ENCODE measurements at places on chromosomes 7 and 10.

DNA sequence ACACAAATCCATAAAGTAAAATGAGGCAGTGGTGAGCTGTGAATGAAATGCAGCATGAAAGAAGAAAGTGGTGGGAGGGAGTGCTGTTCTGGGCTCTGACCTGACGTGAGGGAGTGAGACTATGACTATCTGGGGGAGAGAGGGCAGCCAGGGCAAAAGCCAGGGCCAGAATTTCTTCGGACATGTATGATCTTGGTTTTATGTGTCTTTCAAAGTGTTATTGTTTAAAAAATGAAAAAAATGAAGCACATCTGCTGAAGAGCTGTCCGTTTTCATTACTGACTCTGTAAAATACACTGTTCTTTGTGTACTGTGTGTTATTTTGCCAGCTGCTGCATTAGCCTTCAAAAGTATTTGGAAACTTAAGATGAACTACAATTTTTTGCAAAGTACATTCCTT lies 70.2 kb upstream of the KLF14 start:
- no peak for DNase-seq

DNA sequence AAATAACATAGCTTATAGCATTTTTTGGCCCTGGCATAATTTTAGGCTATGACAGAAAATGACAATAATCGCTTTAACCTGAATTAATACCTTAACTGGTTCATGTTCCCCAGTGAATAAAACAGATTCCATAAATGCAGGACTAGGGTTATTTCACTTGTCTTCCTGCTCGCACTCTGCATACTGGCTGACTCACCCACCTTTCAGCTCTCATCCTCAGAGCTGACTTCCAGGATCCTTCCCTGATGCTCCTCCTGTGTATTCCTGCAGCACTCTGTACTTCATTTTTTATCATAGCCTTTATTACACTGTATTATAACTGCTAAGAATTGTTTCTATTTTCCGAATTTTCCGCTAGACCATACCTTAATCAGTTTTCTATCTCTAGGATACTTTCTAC lies 123.7 kb downstream of the AVL9 start:
- DNase-seq, result no peak

- no peak for DNase-seq
These were observed 481.6 kb downstream of the SH2D4B start for GRCh38 chr10:81019029-81019890.

DNA sequence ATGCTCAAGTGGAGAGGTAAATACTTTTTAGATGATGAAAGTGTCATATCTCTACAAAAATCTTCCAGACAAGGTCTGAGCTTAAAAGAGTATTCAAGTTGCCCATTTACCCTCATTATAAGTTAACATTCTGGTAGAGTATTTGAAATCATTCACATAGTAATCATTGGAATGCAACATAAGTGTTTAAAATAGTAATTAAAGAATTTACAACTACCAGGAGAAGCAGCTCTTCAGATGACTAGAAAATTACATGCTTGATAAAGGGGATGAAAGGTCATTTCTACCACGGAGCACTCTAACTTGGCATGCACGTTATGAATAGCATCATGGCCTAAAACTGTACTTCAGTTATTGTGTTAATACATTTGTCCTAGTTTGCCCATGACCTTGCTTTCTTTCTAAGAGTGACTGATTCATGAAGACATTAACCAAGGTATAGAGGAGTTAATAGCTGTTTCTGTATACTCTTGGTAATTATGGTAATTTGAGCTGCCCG lies 120.0 kb downstream of the SEMA3E start:
- no peak for DNase-seq

- DNase-seq, result no peak
These were observed 84.6 kb downstream of the CACNB2 start for GRCh38 chr10:18224626-18225445.

DNA sequence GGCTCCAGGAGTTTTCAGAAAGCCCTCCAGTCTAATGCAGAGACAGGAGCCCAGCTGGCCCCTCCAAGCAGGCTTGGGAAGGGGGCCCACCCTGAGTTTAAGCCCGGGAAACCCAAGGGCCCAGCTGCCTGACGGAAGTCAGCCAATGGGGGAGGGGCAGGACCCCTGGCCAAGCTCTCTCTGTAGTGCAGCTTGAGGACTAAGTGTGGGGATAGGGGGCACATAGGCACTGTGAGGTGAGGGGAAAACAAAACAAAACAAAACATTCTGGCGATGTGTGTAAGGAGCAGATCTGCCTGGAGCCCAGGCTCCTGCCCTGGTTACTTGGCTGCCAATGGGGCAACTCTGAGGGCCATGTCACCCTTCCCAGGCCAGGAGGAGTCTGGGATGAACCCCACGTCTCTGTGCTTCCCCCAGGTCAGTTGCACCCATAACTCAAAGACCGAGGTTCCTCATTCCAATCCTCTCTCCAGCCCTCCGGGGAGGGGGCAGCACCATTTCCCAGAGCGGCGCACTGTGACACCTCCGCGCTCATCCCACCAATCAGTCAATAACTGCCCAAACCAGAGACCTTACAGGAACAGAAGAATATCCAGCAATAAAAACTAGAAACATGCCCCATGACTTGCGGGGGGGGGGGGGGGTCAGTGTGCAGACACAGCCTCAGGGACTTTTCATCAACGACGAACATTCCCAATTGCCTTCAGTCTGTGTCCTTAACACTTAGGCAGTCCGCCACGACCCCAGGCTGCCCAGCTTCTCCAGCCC lies 1.7 kb downstream of the CXCL12 start:
- no peak for DNase-seq

- no peak for DNase-seq
These were observed 133.7 kb upstream of the CTTNBP2 start for GRCh38 chr7:118006979-118007378.

DNA sequence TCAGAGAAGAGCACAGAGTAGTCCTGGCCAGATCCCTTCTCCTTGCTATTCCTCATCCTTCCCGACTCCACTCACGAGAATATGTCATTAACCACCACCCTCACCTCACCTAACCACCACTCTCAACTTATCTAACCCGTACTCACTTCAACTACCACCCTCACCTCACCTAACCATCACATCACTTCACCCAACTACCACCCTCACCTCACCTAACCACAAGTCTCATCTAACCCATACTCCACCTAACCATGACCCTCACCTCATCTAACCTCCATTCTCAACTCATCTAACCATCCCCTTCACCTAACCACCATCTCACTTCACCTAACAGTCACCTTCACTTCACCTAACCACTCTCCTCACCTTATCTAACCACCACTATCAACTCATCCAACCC lies 85.0 kb downstream of the VIPR2 start:
- DNase-seq, result no peak

GRCh38 chr10:125094806-125095205 lies 65.6 kb downstream of the CTBP2 start:
- DNase-seq, result no peak
